ENCODE measurements at places on chromosomes 3 and 15.
A peak's percentile ranks its signal among the peaks of the same experiment; 100 is the strongest.

GRCh38 chr3:12193485-12194165, 34.9 kb upstream of the TIMP4 start:
- DNase-seq, result peak; percentile 87

DNA sequence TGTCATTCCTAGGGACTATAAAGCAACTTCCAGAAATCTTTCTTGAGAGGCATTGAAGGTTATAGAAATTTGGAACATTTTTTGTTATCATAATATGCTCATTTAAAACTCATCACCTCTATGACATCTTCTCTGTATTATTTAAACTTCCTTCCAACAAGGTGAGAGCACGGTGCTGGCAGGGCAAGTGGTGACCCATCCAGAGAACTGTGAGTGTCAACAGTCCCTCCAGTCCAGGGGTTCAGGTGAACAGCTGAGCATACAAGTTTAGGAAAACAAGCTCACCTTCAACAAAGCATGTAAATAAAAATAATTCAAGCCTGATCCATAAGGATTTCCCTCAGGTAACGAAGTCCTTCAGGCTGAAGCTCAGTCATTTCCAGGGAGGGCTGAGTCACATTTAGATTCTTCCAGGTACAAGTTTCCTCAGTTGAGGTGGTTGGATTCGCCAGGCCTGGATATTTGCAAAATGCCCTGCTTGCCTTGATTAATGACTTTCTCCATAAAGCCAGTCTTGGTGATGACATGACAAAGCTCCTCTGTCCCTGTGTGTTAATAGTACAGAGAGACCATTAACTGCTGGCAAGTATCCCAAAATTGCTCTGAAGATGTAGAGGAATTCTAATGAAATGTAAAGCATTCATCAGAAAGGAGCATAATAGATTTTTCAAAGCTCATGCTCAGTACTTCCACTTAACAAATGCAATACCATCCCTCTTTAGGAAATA, 263.6 kb upstream of the GADL1 start:
- no peak for DNase-seq

GRCh38 chr3:5510300-5510699, 322.8 kb downstream of the EDEM1 start:
- no peak for DNase-seq

GRCh38 chr3:69290006-69290405, 95.9 kb downstream of the FRMD4B start:
- peak; percentile 2 for DNase-seq

- no peak for DNase-seq
Observed at GRCh38 chr3:77563012-77563411, 523.1 kb downstream of the ROBO2 start.

DNA sequence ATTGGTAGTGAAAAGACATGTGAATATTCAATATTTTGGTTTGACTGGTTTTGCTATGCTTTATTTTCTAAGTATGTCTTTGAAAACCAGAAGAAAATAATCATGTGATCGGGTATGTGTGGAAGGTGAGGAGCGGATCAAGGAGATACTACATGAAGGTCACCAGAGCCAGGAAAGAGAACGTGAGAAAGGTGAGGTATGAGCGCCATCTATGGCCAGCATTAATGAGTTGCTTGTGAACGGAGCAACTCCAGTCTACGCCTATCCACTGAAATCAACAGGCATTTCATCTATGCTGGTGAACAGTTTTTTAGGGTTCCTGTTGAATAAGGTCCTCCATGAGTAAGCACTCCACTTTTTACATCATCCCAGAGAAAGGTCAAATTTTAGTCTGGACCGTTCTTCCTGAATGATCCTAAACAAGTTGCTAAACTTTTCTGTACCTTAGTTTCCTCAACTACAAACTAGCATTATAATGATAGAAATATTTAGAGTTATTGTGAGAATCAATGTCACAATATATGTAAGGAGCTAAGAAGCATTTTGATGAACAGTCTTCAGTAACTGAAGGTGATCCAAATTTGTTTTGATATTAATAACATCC, 1435.2 kb upstream of the CADM2 start:
- DNase-seq, result peak; percentile 71

- DNase-seq, result no peak
Observed at GRCh38 chr3:61537366-61537765, 24.0 kb upstream of the PTPRG start.

GRCh38 chr3:186176373-186176990, 67.6 kb upstream of the ETV5 start:
- no peak for DNase-seq

GRCh38 chr15:97115761-97116070, 785.2 kb downstream of the NR2F2 start:
- DNase-seq, result no peak

DNA sequence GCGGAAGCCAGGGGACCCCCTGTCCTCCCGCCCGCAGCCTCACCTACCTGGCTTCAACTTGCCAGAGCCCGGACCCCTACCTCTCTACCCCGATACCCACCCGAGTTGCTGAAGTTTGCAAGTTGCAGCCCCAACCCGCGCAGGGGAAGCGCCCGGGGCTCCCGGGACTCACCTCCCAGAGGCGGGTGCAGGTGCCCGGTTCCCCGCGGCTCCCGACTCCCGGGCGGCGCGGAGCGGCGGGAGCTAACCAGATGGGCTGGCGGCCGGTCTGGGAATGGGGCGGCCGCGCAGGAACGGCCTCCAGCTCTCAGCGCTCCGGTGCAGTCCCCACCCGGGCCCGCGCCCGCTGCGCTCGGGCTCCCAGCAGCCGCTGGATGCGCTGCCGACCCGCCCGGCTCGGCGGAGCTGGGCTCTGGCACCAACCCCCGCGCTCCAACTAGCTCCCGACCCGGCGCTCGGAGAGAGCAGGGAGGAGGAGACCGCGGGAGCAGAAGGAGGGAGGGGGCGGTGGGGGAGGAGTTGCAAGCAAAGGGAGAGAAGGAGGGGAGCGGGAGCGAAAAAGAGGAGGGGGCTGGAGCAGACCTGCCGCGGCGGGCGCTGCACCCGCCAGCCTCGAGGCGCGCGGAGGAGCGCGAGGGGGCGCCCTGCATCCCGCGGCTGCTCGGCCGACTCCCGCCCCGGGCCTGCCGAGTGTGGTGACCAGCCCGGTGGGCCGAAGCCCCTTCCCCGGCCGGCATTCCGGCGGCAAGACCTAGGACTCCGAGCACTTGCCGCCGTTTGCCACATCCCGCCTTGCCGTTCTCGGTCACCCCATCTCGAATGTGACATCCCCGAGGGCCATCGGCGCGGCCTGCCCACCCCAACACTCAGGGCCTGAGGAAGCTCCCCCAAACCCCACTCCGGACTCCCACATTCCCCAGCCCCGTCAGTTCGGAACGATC, at the start of gene SEMA5B:
Gene SEMA5B (minus strand): TSS at position 472 of the 941 bp plus-strand sequence. CDS start 66,500 bp downstream, outside the sequence.
- no peak for DNase-seq

DNA sequence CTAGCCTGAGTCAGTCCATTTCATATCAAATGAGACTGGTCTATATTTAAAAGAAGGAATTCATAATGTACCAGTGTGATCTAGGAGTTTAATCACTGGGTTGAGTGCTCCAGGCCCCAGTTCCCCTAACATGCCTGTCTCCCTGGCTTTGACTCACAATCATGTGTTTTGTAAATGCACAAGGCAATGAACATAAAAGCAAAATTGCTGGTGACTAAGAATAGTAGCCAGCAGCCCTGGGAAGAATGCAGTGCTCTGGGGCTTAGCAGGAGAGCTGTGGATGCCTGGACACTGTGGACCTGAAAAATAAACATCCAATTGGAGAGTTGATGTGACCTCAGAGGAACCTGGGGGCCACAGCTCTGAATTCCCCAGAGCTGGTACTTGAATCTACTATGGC, 50.3 kb downstream of the SYNPR start:
- DNase-seq, result no peak

GRCh38 chr3:47976135-47976732, 40.0 kb downstream of the MAP4 start:
- DNase-seq, result peak; percentile 50

GRCh38 chr3:124428372-124429128, 301.7 kb upstream of the UMPS start:
- DNase-seq, result no peak

DNA sequence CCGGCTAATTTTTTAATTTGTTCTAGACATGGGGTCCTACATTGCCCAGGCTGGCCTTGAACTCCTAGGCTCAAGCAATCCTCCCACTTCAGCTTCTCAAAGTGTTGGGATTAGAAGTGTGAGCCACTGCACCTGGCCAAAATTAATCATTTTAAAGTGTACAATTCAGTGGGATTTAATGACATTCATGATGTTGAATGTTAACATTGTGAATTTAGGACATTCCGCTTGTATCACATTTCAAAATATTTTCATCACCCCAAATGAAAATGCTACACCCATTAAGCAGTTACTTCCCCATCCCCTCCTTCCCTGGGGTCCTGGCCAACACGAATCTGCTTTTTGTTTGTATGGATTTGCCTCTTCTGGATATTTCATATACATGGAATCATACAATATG, 62.1 kb upstream of the CGNL1 start:
- no peak for DNase-seq

DNA sequence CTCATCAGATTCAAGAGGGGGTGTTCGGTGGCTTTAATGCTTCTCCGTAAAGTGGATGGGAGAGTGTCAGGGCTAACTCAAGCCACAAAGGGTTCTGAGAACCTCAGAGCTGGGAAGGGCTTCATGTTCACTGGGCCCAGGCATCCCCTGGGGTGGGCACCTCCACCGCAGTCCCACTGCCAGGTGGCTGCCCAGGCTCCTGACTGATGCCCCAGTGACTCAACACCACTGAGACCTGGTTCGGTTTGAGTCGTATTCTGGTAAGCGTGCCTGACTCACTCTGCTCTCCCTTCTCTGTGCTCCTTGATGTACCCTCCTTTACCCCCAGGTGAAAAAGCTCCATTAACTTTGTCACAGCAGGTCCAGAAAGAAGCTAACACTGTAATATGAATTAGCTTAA, 304.6 kb downstream of the RPLP1 start:
- no peak for DNase-seq

GRCh38 chr3:9385187-9386077, 12.0 kb upstream of the SETD5 start:
- DNase-seq, result no peak

DNA sequence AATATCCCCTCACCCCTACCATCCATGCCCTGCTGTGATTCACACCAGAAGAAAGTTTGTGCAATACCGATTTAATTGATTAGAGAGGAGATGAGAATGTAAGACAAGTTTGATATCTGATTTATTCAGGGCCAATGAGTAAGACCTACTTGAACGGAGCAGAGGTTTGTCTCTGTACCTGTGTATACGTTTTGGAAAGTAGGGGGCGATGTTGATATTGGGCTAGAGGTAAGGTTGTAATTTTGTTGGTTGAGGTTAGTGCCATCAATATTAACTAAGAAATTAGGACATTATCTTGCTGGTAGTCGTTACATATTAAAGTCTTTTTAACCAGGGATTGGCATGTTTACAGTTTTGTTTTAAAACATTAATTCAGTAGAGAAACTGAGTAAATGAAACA, 20.5 kb downstream of the EAF2 start:
- peak; percentile 46 for DNase-seq

DNA sequence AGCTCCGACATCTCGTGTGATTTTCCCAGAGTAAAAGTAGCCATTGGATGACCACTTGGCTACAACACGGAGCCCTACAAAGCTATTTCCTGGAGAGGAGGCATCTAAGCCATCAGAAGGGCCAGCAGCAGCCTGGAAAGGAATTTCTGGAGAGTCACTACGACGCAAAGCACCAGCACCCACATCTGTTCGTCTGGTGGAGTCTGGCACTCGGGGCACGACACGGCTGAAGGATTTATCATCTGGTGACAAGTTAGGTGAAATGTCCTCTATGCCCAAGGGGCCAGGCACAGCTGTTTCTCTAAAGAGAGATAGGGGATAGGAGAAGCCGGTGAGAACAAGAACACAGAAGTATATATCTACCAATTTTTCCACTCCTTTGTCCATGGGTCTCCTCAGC, 49.5 kb downstream of the TUBGCP4 start:
- DNase-seq, result no peak

DNA sequence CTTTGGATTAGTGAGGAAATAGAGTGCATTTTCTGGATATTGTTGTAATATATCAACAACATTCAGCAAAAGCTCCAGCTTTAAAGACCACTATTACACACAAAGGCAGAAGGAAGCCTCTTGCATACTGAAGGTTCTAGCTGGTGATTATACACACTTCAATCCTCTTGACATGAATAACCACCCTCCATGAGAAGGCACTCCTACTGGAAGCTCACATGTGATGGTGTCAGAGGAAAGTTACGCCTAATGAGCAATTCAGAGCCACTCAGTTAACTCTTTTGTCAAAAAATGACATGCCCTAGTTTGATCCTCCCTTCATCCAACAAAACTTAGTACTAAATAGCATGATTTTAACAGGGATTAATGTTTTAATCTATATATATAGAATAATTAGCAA, 124.6 kb upstream of the LYSMD4 start:
- DNase-seq, result no peak

DNA sequence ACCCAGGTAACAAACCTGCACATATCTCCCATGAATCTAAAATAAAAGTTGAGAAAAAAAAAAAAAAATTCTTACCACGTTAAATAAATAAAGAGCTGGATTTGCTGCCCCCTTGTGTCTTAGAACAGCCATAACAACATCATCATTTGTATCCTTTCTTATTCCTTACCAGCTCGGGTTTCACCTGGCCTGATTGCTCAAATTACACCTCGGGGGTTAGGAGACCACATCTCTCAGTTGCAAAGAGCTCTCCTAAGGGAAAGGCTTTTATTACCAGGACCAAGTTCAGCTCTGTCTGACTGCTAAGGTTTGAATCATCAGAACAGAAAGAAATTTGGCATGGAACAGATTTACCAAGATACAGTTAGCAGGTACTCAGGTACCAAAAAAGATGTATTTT, 25.8 kb upstream of the RPL39L start:
- peak; percentile 75 for DNase-seq

DNA sequence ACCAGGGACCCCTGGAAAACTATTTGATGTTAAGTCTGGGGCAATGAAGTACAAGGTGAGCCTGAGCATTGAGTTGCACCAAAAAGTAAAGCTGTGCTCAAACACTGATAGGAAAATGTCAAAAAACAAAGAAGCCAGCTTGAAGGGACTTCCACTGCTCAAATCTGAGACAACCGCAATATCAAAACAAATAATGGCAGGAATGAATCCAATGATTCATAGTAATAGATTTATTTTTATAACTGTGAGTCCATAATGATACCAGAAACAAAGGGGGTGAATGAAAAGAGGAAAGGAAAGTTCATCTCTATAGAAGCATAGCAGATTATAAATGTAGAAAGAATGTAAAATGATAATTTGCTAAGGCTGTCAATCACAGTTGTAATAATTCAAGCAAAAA, 237.3 kb upstream of the ZBTB20 start:
- no peak for DNase-seq

GRCh38 chr3:4855676-4856075, 123.6 kb upstream of the BHLHE40 start:
- no peak for DNase-seq

Data from GM12865 (cell line).